Liver (tissue), 10 donors: ENCODE measurements at places on chromosomes 12 and 14. TPM values are rescaled to one million over a fixed set of nuclear protein-coding genes. Genes with fewer than 3 reads are reported as not detected.

SLC24A4 gene
- 0.17 TPM for total RNA-seq

HOXC12 gene
- not detected for total RNA-seq

BDKRB2 gene
- 0.25 TPM for total RNA-seq

AQP2 gene
- total RNA-seq: not detected

GPR84 gene
- total RNA-seq: 0.33 TPM

ANKRD33 gene
- total RNA-seq: not detected

VRTN gene
- total RNA-seq: not detected

DNA sequence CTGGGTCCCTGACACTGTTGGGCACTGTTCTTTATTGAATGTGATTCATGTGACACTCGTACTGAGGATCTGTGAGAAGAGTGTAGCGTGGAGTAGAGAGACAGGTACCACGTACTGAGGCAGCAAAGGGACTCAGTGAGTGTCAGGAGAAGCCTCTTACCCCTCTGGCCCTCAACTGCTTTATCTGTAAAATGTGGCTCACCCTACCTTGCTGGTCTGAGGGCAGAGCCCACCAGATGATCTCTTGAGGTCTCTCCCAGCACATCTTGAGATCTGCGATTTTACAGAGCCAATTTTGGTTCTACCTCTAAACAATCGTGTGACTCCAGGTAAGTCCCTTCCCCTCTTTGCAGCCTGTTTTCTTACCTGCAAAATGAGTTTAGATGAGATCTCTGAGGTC is 3.1 kb downstream of the CEBPE start:
- no peak for DNase-seq
- H3K36me3 ChIP-seq: no peaks in the 10 kb centered on the region
- H3K4me1 ChIP-seq: no peaks in the 10 kb centered on the region
- no peak overlapping the region for H3K27ac ChIP-seq
- H3K27me3 ChIP-seq: no peaks in the 10 kb centered on the region

- DNase-seq: no peak
- no peaks in the 10 kb centered on the region for H3K4me1 ChIP-seq
- no peak overlapping the region for H3K4me3 ChIP-seq
- no peak overlapping the region for H3K27ac ChIP-seq
- no peaks in the 10 kb centered on the region for H3K36me3 ChIP-seq
These were observed 778.5 kb downstream of the VRK1 start for GRCh38 chr14:97575677-97576076.

DNA sequence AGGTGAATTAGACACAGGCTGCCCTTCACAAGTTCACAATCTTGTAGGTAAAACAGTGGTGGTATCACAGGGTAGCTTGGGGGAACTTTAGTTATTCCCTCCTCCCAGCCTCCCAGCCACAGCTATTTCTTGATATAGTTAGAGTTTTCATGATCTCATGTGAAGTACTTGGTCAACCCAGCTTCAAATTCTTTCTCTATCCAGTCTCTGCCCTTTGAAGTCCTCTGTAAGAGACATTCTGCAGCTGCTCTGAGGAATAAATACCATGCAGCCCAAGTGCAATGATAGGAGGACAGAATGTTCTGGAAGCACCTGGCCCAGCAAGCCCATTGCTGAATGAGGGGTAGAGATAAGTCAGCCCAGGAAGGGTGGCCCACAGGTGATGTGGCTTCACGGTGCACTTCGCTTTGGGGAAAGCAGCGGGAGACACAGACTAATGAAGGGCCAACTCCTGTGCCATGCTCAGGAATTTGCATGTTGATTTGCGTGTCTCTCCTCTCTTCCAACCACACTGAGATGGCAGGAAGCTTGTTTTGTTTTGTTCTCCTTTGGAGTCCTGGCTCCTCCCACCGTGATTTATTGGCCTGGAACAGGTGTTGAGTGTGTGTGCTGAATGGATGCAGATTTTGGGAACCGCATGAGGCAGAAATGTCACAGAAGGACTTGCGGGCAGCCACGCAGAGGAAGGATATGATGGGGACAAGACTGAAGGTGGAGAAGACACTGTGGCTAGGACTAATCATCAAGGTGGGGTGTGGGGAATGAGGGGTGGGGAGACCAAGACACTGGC is 8.0 kb upstream of the TXNRD1 start:
- no peak for DNase-seq
- no peak overlapping the region for H3K4me3 ChIP-seq
- no peaks in the 10 kb centered on the region for H3K4me1 ChIP-seq
- H3K27me3 ChIP-seq: no peaks in the 10 kb centered on the region
- H3K27ac ChIP-seq: no peak overlapping the region
- H3K36me3 ChIP-seq: no peaks in the 10 kb centered on the region

- H3K36me3 ChIP-seq: no peaks in the 10 kb centered on the region
- no peak overlapping the region for H3K4me3 ChIP-seq
- H3K27me3 ChIP-seq: no peaks in the 10 kb centered on the region
- no peak overlapping the region for H3K27ac ChIP-seq
These were observed 53.2 kb upstream of the HIF1A start for GRCh38 chr14:61641914-61642613.

DNA sequence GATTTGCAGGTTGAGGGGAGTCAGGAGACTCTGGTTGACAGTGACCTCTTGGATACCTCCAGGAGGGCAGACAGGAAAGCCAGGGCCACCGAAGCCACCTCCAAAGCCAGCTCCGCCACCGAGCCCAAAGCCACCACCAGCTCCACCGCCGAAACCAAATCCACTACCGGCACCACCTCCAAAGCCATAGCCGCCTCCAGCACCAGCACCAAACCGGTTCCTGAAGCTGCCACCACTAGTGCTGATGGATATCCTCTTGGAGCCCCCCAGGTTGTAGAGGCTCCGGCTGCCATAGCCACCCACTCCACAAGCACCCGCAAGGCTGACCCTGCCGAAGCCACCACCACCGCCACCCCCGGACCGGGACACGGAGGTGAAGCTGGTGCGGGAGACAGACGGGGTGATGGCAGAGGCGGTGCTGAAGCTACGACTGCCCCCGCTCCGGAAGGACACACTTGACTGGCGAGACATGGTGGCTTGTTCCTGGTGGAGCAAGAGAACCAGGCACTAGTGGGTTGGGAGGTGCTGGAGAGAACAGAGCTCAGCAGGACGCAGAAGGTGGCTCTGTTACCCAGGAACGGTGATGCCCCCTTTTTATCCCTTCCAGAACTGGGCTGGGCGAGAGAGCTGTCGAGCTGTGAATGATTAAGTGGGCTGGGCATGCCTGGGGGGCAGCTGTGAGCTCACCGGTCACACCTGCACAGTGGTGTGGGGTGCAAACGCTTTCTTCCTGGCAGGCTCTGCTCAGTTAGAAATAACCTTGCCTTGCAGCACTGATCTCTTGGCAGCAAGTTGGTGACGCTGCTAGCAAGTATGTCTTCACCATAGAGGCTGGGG is at the start of gene KRT5:
Gene KRT5, minus strand, starts transcription at position 569 of the 837 bp plus-strand sequence. Its CDS starts 98 bp downstream, at position 471.
- no peak within 1 kb of the TSS for H3K4me3 ChIP-seq
- peak; percentile 30 for DNase-seq
- H3K4me1 ChIP-seq: no peaks in the 10 kb centered on the region
- H3K27me3 ChIP-seq: no peaks in the 10 kb centered on the region
- H3K27ac ChIP-seq: no peak within 1 kb of the TSS
- no peaks in the 10 kb centered on the region for H3K36me3 ChIP-seq

GRCh38 chr12:46354111-46354801 is 18.3 kb downstream of the SLC38A2 start:
- H3K36me3 ChIP-seq: peaks cover 2% of the 10 kb centered on the region
- H3K4me1 ChIP-seq: no peaks in the 10 kb centered on the region
- H3K27ac ChIP-seq: no peak overlapping the region
- no peak for DNase-seq

- H3K36me3 ChIP-seq: no peaks in the 10 kb centered on the region
- H3K27me3 ChIP-seq: no peaks in the 10 kb centered on the region
- H3K27ac ChIP-seq: no peak overlapping the region
- H3K4me1 ChIP-seq: no peaks in the 10 kb centered on the region
These were observed 145.1 kb upstream of the C14orf180 start for GRCh38 chr14:104434214-104435076.

GRCh38 chr12:92277795-92278194 is 132.1 kb upstream of the BTG1 start:
- no peak overlapping the region for H3K27ac ChIP-seq
- H3K27me3 ChIP-seq: no peaks in the 10 kb centered on the region
- no peaks in the 10 kb centered on the region for H3K36me3 ChIP-seq
- no peaks in the 10 kb centered on the region for H3K4me1 ChIP-seq
- DNase-seq: no peak

DNA sequence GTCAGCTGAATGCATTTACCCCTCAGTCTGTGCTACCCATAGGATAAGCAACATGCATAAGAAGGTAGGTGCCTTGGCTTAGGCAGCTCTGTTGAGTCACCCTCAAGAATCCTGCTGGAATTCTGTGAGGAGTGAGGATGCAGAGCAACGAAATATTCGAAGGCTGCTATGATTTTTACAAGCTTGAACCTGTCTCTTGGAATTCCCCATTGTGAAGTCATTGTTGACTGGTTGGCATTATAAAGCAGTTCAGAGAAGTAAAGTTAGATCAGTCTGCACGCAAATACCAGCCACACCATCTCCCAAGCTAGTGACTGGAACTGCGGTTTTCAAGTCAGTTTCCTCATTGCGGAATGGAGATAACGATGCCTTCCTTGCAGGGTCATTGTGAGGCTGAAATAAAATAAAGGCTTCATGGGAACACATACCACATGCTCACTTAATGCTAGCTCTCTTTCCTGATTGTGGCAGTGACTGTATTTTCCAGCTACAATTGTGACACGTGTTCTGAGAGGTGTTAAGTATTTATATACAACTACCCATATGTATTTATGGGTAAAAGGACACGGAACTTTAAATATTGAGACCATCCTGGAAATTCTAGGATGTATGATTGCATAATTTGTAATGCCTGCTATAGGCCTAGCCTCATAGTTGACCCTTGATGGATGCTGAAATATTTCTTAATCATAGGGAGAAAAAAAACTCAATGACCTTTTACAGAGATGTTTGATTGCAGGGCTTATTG is 96.7 kb downstream of the ETV6 start:
- H3K4me1 ChIP-seq: no peaks in the 10 kb centered on the region
- H3K27ac ChIP-seq: no peak overlapping the region
- H3K4me3 ChIP-seq: no peak overlapping the region

DNA sequence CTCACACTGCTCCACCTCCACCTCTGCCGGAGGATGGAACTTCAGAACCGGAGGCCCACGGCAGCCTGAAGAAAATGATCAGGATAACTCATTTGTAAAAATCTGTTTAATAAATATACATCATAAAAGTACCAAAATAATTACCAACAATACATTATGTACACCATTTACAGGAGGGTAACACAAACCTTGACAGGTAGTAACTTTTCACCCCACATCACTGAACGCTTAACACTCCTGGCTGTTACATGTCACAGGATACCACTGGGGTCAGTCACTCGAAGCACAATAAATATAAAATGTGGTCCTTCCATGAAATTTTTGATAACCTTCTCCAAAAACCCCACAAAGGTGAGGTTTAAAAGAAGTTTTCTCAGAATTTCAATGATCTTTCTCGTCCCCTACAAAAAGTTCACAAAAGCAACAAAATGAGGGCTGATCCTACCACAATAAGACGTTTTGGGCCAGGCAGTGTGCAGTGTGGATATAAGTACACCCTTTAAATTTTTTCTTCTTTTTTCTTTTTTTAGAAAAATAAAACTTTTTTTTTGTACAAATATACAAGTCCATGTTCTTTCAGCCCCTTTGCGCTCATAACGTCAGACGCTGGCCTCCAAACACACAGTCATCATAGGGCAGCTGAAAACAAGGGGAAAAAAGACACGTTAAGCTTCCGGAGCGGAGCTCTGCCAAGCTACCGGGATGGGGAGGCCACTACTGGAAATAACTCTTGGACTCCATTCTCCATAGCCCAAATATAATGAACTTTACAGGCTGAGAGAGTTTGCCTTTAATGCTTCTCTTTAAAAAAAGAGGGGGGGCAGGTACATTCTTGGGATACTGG is 2.9 kb downstream of the NFKBIA start:
- H3K27ac ChIP-seq: peak overlapping the region; percentile 97

GRCh38 chr14:104121142-104121541 is 17.2 kb upstream of the KIF26A start:
- H3K27me3 ChIP-seq: no peaks in the 10 kb centered on the region
- H3K36me3 ChIP-seq: no peaks in the 10 kb centered on the region
- no peak overlapping the region for H3K4me3 ChIP-seq
- no peak overlapping the region for H3K27ac ChIP-seq
- no peak for DNase-seq

DNA sequence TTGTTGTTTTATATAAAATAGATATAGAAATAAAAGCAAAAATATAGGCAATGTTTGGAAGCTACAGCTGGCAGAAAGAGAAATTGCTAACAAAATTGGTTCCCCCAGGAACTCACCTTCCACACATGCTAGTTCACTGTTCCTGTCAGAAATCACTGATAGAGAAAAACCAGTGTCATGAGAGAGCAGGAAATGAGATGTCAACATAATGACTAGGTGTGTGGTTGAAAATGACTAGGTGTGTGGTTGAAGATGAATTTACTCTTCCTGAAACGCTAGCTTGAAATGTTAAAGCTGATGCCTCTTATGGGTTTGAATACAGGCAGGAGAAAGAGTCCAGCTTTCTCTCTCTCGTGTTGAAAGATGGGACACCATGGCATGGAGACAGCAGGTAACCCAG is 216.3 kb downstream of the C12orf42 start:
- no peak overlapping the region for H3K27ac ChIP-seq
- H3K27me3 ChIP-seq: no peaks in the 10 kb centered on the region
- DNase-seq: no peak
- no peaks in the 10 kb centered on the region for H3K36me3 ChIP-seq
- no peak overlapping the region for H3K4me3 ChIP-seq

DNA sequence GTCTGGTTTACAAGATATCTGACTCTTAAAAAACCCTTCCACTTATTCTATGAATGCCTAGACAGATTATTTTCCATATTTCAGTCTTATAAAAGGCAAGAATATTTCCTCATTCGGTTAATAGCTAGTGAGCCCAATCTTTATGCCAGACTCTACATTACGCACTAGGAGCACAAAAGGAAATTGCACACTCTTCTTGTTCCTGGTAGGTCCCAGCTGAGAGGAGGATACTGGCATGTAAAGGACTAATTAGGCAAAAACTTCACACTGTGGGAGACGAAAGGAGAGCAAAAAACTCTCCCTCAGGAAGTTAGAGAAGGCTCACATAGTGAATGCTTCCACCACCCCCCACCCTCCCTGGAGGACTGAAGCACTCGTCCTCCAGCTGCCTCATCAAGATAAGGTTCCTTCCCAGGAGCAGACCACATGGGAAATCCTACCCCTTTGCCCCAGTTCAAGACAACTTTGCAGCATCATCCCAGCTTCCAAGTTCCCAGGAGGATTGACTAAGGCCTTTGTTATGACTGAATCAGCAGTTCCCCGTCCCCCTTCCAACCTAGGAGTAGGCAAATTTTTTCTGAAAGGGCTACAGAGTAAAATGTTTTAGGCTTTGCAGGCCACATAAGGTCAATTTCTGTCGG is 14.5 kb downstream of the CAPZA3 start:
- no peaks in the 10 kb centered on the region for H3K27me3 ChIP-seq
- peaks cover 2% of the 10 kb centered on the region for H3K4me1 ChIP-seq
- DNase-seq: no peak
- H3K27ac ChIP-seq: no peak overlapping the region
- no peaks in the 10 kb centered on the region for H3K36me3 ChIP-seq
